ENCODE measurements at places on chromosomes 2 and 18. TPM values are rescaled to one million over a fixed set of nuclear protein-coding genes. Genes with fewer than 3 reads are reported as not detected.

GRCh38 chr18:61322265-61322873 lies 10.9 kb upstream of the CDH20 start:
- no peak for DNase-seq

The CLEC4F gene
- not detected for total RNA-seq

The ALKAL2 gene
- total RNA-seq: 10.4 TPM

- no peak for DNase-seq
These were observed 675 bp upstream of the SPIRE1 start for GRCh38 chr18:12658426-12659138.

- no peak for DNase-seq
These were observed 56.6 kb downstream of the INPP4A start for GRCh38 chr2:98501223-98501622.

DNA sequence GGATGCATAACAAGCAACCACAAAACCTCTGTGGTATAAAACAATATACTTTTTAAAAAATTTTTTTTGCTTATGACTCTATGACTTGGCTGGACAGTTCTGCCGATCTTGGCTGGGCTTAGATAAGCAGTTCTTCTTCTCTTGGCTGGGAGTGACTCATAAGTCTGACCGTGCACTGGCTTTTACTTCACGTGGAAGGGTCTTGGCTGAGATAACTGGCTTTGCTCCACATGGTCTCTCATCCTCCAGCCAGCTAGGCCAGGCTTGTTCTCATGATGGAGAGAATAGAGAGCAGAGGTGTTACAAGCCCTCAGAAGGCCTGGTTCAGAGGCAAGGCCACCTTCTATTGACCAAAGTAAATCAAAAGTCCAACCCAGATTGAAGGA lies 178.9 kb upstream of the SERPINE2 start:
- DNase-seq: no peak

The SMAD4 gene
- total RNA-seq: 139 TPM

GRCh38 chr18:35075132-35075531 lies 33.9 kb downstream of the MAPRE2 start:
- DNase-seq: no peak

DNA sequence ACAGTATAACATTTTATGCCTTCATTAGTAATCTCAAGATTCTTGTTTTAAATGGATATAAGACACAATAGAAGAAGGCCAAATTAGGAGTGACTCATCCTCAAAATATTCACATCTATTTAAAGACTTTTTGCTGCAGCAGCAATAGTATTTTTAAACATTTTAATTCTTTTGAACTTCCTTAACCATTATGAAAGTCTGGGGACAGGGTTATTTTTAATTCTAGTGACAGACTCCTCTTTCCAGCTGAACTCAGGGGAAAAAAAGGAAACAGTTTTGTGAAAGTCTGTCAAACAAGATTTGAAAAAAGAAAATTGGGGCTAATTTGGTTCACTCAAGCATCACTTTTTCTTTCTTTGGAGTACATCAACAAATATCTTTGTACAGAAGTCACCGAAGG lies 541.8 kb downstream of the NUP35 start:
- DNase-seq: no peak

The AQP12B gene
- total RNA-seq: not detected

The GNLY gene
- not detected for total RNA-seq

The EVX2 gene
- total RNA-seq: not detected

DNA sequence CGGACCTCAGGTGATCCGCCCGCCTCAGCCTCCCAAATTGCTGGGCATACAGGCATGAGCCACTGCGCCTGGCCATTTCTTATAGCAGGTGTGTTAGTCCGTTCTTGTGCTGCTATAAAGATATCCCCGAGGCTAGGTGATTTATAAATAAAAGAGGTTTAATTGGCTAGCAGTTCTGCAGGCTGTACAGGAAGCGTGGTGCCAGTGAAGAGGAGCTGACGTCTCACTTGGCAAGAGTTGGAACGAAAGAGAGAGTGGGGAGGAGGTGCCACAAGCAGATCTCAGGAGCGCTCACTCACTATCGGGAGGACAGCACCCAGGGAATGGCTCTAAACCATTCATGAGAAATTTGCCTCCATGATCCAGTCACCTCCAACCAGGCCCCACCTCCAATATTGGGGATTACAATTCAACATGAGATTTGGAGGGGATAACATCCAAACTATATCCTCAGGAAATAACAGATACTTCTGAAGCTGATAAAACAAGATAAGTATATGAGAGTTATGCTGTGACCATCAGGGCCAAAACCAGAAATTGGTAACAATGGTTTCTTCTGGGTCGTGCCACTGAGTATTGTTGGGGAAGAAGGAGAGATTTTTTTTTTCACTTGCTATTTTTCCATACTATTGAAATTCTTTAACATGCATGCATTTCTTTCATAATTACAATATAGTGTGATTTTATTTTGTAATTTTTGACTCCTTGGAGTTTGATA lies 7.4 kb upstream of the RMC1 start:
- DNase-seq: no peak

- no peak for DNase-seq
These were observed 110.8 kb downstream of the TGIF1 start for GRCh38 chr18:3560755-3561154.

DNA sequence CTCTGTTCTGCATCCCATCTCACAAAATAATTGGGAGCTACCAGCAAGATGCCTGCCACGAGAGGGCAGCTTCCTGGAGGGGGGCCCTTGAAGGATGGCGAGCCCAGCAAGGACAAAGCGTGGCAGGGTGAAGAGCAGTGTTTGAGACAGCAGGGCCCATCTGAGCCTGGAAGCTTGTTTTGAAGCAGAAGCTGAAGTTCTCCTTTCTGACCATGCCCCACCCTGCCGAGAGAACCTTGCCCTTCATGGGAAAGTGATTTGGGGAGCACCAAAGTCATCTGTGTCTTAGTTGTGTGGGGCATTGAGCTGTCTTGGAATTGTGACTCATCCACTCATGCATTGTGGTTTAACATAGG lies 216.3 kb downstream of the BCL11A start:
- no peak for DNase-seq

DNA sequence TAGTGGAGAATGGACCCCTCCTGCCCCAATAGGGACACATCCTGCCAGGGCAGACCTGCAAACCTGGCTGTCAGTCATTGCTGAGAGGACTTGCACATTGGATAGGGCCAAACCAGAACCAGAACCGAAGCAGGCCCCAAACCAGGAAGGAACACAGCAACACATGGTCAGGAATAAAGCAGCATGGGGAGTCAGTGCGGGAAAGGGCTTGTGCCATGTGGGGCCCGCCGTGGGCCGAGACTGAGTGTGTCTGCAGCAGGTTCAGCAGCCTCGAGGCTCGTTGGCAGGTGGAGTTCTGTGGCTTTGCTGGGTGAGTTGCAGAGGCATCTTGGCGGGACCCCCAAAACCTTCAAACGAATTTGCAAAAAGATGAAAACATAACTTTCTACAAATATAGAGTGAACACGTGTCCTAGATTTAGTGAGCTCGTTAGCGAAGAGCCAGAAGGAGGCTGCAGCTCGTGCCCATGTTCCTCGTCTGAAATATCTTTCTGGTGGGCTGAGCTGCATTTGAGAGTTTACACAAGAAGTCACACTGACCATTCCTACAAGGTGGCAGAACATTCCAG lies 44.9 kb upstream of the LDLRAD4 start:
- no peak for DNase-seq

DNA sequence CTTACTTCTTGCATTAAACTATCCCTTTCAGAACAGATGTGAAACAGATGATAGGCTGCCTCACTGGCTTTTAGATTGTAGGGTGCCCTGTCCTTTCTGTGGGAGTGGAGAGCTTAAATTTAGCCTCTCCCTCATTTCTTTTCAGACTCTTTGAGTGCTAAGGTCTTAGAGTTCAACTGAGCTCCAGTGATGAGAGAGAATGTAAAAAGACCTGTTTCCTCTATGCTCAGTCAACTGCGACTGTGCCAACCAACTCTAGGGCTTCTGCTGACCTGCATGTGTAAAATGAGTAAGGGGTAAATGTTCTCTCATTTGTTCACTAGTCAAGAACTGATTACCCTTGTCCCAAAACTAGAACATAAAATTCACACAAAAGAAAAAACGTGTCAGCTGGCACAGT lies 104.8 kb upstream of the TGFA start:
- peak; percentile 26 for DNase-seq

The ITGA4 gene
- 2.1 TPM for total RNA-seq

- no peak for DNase-seq
These were observed 1.2 kb upstream of the RAD51AP2 start for GRCh38 chr2:17519486-17519885.

- no peak for DNase-seq
These were observed 260.5 kb downstream of the C1D start for GRCh38 chr2:67802291-67802690.

- DNase-seq: no peak
These were observed 127.4 kb upstream of the OTX1 start for GRCh38 chr2:62923242-62923641.

The CD226 gene
- not detected for total RNA-seq

All from H1 (cell line).